Activated T-cell treated with anti-CD3 and anti-CD28 coated beads, Interleukin-2, amount 50 U/mL, for 24 hours (primary cell): ENCODE measurements at places on chromosomes 1 and 21.

DNA sequence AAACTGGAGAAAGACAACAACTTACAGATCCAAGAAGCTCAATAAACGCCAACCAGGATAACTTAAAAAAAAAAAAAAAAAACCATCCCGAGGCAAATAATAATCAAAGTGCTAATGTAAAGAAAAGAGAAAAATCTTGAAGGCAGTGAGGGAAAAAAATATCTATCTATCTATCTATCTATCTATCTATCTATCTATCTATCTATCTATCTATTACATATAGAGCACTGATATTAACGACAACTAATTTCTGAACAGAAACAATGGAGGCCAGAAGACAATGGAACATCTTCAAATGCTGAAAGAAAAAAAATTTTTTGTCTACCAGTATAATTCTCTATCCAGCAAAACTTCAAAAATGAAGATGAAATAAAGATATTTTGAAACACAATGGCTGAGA is 18.0 kb downstream of the PACC1 start:
- no peak for DNase-seq

DNA sequence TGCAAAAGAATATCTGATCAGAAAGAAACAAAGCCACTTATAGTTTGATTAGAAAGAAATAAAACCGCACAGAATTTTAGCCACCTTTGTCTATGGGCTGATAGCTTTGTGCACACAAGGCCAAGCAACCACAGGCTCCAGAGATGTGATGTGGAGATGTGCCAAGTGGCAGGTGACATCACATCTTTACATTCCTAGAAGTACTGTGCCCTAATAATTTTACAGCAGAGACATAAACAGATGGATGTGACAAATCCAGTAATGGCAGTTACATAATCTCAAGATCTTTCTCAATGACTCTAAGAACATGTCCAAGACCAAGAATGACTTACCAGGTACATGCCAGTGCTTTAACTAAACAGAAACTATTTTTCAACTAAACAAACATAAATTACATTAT is 159.5 kb downstream of the LTN1 start:
- DNase-seq: no peak

DNA sequence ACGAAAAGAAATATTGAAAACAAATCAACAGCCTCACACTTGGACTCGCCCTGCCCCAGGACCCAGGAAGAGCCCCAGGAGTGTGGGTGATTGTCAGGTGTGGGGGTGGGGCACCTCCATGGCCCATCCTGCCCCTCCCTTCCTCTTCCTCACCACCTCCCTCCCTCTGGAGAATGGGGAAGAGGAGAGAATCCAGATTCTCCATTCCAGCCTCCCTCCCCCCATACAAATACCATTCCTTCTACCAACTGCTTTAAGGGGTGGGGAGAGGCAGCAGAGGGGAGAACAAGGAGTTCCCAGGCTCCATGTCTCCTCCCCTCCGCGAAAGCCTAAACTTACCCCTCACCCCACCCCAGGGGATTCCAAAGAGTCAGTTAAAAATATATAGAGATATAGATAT is 36.7 kb downstream of the MEF2D start:
- no peak for DNase-seq

DNA sequence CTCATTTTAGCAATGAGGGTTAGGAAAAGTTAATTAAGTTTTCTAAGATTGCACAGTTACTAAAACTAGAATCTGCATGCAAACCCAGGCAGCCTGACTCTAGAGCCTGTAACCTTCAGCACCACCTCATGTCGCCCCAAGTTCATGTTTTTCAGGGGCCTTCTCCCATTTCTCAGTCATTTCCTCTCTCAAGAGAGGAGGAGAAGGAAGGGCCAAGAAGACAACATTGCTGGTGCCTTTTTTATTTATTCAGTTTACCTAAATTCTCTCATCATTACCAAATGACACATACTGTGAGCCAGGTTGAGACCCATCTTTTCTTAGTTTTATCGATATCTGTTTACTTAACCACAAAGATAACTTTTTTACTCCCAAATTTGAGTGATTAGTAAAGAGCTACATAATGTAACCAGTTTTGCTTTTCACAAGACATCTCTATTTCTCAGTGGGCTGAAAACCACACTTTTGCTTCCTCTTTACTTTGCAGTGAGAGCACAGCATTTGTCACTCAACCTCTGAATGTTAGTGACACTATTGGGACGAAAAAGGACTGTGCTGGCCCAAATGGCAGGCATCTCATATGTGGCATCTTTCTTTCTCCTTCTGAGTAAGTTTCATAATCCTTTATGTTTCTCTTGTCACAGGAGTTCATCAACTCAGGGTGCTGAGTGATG is at the start of gene CD101:
Gene CD101, plus strand, starts transcription at position 507 of the 674 bp plus-strand sequence. Its CDS starts 58 bp downstream, at position 565.
- DNase-seq: no peak

DNA sequence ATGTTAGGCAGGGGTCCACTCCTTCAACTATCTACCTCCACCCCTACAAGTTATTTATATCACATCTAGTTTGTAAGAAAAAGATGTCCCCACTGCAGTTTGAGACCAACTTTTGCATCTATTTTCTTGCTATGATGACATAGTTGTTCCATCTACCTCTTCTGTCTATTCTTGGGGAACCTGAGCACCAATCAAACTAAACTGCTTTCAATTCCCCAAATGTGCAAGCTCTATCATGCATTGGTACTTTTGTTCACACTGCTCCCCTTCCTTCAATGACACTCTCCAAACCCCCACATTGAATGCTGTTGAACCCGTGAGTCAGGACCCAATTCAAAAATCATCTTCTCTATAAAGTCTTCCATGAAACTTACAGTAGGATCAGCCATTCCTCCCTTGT is 16.0 kb upstream of the FRRS1 start:
- no peak for DNase-seq

DNA sequence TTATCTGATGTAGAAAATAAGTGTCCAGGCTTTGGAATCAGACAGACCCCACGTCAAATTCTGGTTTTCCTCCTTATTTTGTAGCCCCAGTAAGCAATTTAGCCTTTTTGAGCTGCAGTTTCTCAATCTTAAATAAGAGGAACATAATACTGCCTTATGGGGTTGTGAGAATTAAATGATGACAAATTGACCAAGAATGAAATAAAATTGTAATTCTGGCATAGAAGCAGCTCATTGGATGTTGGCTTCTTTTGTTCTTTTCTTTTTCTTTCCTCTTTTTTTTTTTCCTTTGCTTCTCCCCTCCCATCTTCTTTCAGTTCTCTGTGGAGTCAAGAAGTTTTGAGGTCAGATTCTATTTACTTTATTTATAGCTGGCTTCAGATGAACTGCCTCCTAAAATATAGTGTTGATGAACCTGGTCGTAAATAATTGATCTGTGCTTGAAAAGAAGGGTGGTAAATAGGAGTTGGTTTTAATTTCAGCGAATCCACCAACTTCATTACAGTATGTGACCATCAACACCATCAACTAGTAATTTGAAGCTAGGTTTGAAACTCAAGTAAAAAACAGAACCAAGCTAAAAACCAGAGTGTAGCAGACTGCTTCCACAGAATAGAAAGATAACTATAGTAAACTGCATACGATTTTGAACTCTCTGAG is 81.1 kb downstream of the CACHD1 start:
- DNase-seq: no peak

GRCh38 chr1:184033711-184034167 is 3.8 kb downstream of the COLGALT2 start:
- no peak for DNase-seq

DNA sequence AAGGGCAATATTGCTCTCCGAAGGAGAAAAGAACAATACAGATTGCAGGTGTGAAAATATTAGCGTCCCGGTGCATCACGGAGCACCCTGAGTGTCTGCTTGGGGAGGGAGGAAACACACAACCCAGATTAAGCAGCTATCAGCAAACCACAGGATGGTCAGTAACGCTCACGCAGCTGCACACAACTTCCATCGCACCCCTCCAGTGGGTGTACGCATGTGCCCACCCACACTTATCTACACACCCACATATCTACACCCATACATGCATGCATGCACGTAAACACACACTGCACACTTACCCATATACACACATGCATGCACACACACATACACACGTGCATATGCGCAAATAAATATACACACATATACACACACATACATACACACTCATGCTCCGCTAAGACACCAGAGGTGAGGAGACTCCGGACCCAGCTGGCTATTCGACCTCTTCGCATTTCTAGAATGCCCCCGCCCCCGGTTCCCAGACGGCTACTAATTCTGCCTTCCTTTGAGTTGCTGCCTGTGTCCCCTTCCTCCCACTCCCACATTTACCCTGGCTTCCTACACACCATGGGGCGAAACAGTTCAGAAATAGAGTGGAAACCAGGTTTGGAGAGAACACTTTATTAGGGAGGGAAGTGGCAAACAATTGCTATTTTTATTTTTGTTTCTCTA is 26.2 kb downstream of the ITPKB start:
- DNase-seq: no peak

GRCh38 chr1:116433275-116434257 is 60.5 kb downstream of the ATP1A1 start:
- no peak for DNase-seq

GRCh38 chr1:245143849-245144248 is 10.9 kb upstream of the KIF26B start:
- DNase-seq: no peak

DNA sequence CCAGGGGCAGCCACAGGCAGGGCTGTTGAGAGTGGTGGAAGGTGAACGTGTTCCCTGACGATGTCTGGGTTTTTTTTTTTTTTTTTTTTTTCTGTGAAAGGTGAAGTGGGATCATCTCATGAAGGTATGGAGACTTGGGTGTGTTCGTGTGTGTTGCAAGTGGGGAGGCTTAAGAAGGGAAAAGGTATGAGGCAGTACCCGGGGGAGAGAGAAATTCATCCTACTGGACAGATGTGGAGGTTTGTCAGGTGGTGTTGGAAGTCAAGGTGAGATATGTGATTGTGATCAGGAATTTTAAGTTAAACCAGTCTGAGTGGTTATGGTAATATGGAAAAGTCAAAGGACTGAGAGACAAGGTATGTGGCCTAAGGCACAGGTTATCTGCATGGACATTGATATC is 5.3 kb downstream of the C1orf115 start:
- no peak for DNase-seq

GRCh38 chr1:92960395-92961130 is 699 bp downstream of the DIPK1A start:
- DNase-seq: no peak

GRCh38 chr21:46038341-46038829 is 56.8 kb downstream of the COL6A1 start:
- no peak for DNase-seq

DNA sequence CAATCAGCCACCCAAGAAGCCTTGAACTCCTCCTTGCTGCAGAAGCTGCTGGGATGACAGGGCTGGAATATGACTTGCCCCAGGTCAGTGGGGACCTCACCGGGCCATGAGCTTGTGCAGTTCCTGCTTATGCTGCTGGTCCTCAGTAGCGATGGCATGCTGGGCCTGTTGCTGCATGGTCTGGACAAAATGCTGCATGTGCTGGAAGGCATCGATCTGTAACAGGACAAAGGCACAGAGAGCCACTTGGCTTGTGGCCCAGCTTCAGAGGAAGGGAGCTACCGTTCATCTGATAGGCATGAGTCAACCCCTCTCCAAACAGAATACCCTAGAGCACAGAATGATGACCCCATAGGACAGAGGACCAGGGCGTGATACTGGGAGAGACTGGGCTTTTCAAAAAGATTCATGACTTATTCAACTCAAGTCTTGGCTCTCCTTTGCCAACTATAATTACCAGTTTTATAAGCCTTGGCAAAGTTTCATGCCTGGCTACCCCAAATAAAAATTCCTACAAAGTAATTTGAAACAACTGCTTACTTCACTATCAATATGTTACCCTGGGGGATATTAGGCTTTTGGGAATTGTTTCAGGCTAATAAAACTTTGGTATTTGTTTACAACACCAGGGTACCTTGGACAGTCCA is 34.7 kb upstream of the EXOSC10 start:
- no peak for DNase-seq

GRCh38 chr21:37800456-37801061 is 115.7 kb downstream of the KCNJ6 start:
- no peak for DNase-seq

DNA sequence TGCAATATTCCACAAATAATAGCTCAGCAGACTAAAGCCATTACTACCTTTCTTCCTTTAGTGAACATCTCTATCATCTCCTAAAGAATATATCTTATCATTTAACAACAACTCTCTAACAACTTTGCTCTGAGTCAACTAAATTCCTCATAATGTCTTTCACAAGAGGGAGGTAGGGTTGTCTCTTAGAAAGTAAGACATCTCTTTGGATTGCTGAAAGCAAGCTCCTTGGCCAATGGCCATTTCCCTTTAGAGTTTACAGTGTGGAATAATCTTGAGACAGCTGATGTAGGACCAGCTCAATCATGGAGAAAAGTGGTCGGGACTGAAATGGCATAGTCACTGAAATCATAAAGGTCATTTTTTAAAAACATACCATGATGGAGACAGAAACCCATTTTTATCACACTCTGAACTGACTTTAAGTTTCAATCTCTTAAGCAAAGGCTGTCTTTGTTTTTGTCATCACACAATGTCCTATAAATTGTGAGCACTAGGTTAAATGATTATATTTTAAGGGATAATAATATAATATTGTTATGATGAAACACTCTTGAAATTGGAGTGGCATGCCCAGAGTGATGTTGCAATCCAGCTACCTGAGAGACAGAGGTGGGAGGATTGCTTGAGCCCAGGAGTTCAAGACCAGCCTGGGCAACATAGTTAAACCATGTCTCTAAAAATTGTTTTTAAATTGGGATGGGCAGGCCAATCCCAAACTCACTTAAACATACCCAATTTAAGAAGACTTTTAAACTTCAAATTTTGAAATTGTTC is 91.1 kb downstream of the SLC44A5 start:
- DNase-seq: no peak

DNA sequence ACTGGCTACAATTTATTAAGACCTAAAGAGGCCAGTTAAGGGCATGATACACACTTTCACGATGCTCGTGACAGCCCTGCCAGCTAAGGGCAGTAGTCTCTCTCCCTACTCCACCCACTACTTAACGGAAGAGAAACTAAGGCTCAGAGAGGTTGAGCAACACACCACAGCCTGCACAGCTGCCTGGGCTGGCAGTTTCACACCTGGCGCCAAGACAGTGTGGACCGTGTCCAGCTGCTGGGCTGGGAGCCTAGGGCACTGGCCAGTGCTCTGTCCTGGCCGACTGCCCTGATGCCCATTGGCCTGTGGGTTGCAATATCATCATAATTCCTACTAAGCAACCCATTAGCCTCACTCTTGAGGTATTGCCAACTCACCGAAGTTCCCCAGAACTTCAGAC is 27.6 kb downstream of the TENT5C start:
- DNase-seq: no peak

GRCh38 chr1:3248155-3249141 is 179.4 kb downstream of the PRDM16 start:
- DNase-seq: no peak

DNA sequence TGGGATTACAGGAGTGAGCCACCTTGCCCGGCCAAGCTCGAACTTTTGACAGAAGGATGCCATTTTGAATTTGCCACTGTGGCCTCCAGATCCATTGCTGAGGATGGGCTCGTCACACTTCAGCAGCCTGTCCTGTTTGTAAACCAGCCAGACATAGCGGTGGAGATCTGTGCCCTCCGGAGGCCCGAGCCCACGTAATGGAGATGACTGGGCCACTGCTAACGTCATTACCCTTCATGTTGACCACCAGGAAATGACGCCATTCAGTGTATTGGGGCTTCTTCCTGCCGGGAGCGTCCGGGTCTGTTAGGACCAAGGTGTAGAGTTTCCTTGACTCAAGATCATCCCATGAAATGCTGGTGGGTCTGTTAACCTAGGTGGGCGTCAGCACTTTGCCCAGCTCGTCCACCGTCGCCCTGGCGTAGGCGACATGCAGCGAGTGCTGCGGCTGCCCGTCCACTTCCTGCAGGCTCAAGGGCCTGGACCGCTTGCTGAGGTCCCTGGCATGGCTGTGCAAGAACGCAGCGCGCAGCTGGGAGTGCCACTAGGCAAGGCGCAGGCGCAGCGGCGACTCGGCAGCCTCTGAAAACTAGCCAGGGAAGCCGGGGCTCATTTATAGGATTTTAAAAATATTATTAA is 40.8 kb downstream of the PTPRC start:
- DNase-seq: peak; percentile 63
